ENCODE measurements at places on chromosomes 12 and 14.
A peak's percentile ranks its signal among the peaks of the same experiment; 100 is the strongest.

- no peak for DNase-seq
These were observed 44.9 kb upstream of the SRP54 start for GRCh38 chr14:34937876-34938275.

GRCh38 chr12:132144810-132145168, 532 bp downstream of the NOC4L start:
- DNase-seq = no peak

GRCh38 chr14:49961270-49962222, 68.7 kb downstream of the ARF6 start:
- no peak for DNase-seq

DNA sequence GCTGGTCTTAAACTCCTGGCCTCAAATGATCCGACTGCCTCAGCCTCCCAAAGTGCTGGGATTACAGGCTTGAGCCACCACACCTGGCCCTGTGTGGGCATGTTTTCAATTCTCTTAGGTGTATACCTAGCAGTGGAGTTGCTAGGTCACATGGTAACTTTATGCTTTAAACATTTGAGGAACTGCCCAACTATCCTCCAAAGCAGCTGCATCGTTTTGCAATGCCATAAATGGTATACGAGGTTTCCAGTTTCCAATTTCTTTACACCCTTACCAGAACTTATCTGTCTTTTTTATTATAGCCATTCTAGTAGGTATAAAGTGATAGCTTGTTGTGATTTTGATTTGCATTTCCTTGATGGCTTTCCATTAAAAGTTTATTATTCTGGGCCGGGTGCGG, 25.1 kb downstream of the RBMS2 start:
- no peak for DNase-seq

DNA sequence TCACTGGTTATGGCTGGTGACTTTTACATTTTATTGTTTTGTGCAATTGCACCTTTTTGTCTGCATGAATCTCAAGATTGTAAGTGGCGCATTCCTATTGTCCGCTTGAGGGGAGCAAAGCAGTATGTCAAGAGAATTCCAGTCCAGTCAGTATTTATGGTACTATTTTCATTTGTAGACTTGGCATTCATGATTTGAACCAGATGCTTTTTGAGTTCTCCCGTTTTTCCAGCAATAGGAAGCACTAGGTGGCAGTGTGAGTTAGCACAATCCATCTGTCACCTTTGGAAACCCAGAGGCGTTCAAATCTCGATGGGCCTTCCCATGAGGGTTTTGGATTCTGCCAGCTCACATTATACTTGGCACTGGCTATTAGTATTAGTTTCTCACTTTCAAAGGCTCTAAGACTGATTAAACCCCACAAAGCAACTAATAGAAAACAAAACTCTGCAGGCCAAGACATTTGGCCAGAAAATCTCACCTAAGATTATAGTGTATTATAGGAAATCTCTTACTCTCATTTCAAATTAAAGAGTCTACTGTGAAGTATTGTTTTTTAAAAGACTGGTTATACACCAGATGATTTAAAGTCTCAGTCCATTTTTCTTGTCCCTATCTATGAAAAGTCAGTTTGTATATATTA, 2.2 kb downstream of the DACT1 start:
- peak; percentile 15 for DNase-seq

- DNase-seq = no peak
These were observed 4.7 kb upstream of the ITGB7 start for GRCh38 chr12:53211476-53212381.

DNA sequence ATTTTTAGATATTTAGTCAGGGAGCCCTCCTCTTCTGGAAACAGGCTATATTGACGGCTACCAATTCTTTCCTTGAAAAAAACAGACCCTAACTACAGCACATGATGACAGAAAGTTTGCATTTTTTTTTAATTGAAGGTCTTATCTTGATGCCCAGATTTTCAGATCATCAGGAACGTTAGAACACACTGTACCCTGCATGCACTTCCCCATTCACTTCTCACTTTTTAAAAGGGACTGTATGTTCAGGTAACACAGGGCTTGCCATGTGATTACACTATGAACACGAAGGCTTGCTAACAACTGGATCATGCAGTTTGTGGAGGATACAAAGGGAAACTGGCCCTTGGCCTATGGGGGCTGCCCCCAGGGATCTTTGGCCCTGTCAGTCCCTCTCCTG, 92.6 kb downstream of the RPS29 start:
- no peak for DNase-seq

DNA sequence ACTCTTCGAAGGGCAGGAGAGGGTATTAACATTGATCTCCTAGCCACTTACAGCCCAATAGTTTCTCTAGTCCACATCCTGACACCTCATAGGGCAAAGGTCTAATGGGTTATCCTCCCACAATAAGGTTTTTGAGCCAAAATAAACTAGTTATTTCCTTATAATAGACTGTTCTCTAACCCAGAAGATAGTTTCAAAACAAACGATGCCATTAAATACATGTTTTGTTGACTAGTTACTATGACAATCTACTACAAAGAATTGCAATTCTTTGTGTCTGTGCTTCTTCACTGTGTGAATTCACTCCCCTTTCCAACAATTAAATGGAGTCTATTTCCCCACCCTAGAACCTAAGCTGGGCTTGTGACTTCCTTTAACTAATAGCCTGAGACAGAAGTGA, 6.4 kb upstream of the ACTR10 start:
- no peak for DNase-seq

DNA sequence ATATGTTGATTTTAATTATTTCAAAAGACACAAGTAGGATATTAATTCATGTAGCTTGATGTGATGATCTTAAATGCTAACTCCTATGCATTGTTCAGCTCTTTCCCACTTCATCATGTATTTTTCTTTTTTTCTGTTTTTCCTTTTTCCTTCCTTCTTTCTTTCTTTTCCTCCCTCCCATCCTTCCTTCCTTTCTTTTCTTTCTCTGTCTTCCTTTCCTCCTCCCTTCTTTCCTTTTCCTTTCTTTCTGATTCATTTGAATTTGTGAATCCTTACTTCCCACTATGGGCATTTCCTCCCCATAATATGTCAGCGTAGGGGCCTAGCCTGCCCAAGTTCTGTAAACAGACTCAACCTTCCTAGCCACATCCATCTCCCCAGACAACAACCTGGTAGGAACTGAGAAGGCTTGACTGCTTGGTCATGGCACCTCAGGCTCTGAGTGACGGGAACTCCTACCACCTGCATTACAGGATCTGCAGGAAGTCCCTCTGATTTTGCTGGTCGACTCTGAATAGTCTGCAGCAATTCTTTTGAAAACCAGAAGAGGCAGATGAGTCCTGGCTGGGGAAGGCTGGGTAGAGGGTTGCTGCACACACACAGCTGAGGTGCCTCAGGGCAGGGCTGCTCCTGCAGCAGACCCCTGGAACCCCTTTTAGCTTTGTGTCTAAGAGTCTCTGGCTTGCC, 33.4 kb upstream of the BHLHE41 start:
- DNase-seq = no peak

DNA sequence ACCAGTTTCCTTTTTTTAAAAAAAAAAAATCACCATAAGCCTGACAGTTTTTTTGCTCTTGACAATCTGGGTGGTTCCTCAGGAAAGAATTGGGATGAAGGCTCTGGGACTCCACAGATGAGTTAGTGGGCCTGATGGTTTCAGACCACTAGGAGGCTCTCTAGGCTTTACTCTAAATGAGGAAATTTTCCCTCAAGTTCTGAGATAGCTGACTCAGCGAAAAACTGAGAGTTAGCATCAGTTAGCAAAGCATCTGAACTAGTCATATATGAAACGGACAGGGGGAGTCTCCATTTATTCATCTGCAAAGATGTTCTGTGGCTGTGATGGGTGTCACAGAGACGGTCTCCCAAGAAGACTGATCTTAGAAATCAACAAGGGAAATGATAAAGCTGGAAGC, 314.3 kb upstream of the OR4E1 start:
- DNase-seq = no peak

DNA sequence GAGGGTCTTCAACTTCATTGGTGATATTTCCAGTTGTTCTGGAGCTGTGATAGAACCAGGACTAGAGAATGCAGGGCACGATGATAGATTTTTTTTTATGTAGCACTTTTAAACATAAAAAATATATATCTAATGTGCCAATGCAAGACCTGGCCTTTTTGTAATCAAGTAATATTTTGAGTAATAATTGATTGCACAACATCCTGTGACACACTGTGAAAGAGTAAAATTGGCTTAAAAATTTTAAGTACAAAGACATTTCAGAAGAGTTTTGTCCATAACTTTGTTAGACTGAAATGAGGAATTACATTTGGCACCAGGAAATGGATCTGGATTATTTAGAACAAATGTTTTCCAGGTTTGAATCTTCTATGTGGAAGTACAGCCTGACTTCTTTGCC, 22.1 kb downstream of the PRKCH start:
- DNase-seq = no peak

GRCh38 chr12:68229956-68230355, 4.3 kb upstream of the IL26 start:
- no peak for DNase-seq

GRCh38 chr12:50109319-50109718, 2.7 kb upstream of the COX14 start:
- no peak for DNase-seq

- DNase-seq = no peak
These were observed 55.2 kb downstream of the RASSF3 start for GRCh38 chr12:64665514-64665913.

GRCh38 chr12:94990222-94990621, 13.3 kb downstream of the NDUFA12 start:
- no peak for DNase-seq

DNA sequence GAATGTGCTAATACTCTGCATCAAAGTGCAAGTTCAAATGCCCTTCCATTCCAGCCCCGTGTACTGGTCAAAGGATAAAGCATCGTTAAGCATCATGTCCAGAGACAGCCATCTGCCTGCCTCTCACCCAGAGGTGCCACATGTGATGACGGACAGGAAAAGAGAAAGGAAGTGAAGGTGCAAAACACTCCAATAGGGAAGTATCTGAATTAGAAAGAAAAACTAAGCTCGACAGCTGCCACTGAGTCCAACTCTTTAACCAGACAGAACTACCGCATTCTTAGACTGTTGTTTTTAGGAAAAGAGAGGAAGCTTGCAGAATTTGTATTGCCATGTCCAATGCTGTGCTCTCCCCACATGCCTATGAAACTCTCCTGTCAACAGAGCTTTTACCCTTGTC, 465.0 kb upstream of the SOX5 start:
- no peak for DNase-seq

GRCh38 chr12:104620837-104621531, 164.2 kb downstream of the CHST11 start:
- DNase-seq = no peak

DNA sequence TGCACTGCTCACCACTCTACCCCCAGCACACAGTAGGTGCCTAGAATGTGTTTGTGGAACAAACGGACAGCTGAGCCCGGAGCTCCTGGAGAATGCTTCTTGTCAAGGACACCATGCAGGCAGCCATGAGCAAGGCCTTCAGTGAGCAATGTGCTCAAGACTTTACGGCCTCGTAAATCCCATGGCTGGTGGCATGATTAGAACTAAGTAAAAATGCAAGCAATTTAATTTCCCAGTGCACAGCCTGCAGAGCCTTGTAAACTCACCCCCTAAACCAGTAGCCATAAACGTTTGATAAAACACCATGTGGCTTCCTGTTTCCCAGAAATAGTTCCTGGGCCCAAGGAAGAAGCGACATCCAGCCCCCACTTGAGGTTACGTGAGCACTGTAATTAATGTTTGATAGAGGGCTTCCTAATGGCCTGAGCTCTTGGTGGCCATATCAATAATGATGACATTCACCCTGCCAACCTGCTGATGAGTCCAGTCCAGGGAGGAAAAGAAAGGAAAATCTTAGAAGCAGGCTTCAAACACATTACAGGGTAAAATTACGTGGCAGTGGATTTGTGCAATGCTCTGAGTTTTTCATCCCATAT, 36.4 kb upstream of the FICD start:
- DNase-seq = no peak

- no peak for DNase-seq
These were observed 94.7 kb downstream of the DIP2B start for GRCh38 chr12:50599366-50600095.

DNA sequence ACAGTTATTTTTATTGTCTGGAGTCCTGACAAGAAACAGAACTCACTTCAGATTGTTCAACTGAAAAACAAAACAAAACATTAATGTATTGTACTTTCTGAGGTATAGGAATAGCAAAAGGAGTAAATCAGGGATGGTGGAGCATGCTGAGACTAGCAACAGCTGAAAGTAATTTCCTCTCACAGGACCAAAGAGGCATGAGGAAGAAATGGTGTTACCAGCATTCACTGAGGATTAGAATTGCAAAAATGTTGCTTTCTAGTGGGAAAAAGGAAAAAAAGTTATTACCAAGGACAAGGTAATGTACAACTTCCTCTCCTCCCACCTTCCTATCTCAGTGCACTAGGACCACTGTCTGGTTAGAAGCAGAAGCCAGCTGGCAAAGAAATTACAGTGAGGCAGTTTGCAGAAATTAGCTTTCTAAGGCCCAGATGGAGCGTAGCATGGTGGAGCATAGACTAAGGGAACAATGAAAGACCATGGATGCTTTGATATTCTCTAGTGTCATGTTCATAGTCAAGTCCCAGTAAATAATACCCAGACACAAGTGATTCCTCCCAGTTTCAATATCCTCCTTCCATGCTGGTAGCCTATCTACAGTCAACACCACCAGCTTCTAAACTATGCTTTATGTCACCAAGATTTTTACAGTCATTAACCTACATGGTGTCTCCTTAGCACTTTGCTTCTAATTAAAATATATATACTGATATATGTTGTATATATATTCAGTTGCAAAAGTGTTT, 133.7 kb upstream of the DCN start:
- no peak for DNase-seq

DNA sequence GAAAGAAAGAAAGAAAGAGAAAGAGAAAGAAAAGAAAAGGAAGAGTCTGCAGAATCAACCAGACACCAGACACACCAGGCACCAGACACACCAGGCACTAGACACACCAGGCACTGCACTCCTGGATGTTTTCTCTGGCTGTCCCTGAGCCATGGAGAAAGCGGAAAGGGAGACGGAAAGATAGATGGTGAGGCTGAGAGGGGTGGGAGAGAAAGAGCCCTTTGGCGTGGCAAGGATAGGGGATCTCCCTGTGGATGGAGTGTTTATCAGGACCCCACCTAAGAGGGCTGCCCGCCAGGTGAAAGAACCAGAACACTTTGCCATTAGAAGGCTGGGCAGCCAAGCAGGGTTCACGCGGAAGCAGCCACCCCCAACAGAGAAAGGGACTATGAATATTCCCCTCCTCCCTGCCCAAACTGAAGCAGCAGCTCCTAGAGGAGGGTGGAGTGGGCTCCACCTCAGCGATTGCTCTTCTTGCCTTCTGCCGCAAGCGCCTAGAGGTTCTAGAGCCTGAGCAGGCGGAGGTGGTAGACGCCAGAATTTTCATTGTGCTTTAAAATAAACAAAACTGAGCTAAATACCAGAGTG, 13.4 kb downstream of the ST8SIA1 start:
- no peak for DNase-seq

- no peak for DNase-seq
These were observed 30.4 kb downstream of the CHST11 start for GRCh38 chr12:104486943-104487819.

- peak; percentile 53 for DNase-seq
These were observed 13.5 kb upstream of the MYH6 start for GRCh38 chr14:23421594-23421993.

- DNase-seq = no peak
These were observed 12.5 kb upstream of the CIPC start for GRCh38 chr14:77085538-77085937.

GRCh38 chr14:59631237-59631636, 54.6 kb upstream of the CCDC175 start:
- DNase-seq = no peak

- DNase-seq = peak; percentile 45
These were observed 34.4 kb downstream of the PROX2 start for GRCh38 chr14:74841230-74842207.
